Hindlimb muscle (tissue), 1 donor: ENCODE measurements at places on chromosomes 3 and 15. TPM values are rescaled to one million over a fixed set of nuclear protein-coding genes. Genes with fewer than 3 reads are reported as not detected.

The MEGF11 gene
- 0.26 TPM for polyA plus RNA-seq

The GHRL gene
- 2.1 TPM for polyA plus RNA-seq

DNA sequence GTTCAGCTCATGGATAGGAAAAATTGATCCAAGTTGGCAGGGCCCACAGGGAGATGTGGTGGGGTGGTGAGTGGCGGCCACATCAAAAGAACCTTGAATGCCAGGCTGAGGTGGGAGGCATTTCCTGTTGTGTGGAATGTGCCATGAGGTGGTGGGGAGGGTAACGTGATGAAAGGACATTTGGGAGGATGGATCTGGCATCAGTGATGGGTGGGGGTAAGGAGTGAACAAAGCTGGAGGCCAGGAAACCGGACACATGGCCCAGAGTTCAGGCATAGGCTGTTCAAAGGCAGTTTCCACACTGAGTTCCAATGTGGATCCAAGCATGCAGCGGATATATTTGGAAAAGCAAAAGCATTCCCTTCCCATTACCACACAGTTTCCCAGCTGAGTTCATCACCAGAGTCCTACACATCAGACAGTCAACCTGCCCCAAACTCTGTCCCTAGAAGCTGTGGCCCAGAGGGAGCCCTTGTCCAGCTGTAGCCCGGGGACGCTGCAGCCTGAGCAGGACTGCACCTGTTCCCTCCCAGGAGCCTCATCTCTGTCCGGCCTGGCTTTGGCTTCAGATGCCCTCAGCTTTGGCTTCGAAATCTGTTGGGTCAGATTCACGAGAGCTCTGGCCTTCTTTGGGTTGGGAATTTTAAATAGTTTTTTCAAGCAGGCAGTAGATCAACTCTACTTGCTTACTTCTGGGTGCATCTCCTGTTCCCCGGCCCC, 37.8 kb upstream of the GOLGA6B start:
- DNase-seq: no peak

DNA sequence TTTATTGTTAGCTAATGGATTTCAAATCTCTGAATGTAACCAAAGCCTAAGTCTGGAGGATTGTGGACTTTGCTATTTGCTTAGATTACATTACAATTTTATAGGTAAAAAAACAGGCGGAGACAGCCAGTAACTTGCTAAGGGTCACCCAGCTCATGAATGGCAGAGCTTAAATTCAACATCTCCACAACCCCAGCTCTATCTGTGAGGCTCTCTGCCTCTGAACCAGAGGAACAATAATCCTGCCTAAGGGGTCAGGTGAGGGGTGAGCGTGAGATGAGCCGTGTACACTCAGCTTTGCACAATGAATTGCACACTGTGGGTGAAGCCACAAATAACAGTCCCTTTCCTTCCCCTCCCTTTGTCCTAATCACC, 69.8 kb upstream of the SPATA12 start:
- no peak for DNase-seq

DNA sequence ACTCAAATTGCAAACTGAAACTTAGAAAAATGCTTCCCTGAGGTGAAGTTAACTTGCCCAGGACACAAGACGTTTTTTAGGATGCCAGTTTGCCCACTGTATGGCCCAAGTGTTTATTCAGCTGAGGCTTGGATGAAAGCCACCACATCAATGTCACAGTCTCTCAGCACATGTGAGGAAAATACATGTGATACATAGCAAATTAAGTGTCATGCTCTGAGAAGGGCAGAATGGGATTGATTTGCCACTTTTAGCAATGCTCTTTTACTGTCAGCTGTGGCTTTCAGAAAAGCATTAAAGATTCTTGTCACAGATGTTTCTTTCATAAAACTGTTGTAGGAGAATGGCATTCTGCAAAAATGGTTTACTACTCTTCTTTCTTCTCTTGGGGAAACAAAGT, 165.5 kb downstream of the ZIC1 start:
- peak; percentile 10 for DNase-seq
